IMR-90 (cell line): ENCODE measurements at places on chromosomes 12 and 14.

DNA sequence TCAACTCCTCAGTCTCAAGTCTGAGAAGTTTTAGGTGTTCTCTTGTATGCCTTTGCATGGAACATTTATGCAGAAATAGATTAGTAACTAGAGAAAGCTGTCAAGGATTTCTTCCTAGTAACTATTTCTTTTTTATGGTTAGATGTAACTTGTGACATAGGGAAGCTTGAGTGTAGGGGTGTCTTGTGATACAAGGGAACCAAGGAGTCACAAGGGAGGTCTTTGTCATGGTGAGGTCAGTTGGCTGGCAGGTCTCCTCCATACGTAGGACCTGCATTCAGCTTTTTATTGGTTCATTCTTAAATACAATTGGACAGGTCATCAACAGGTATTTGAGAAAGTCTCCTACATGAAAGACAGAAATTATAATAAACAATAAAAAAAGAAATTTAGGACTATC lies 394.0 kb upstream of the CCDC196 start:
- no peak for DNase-seq

DNA sequence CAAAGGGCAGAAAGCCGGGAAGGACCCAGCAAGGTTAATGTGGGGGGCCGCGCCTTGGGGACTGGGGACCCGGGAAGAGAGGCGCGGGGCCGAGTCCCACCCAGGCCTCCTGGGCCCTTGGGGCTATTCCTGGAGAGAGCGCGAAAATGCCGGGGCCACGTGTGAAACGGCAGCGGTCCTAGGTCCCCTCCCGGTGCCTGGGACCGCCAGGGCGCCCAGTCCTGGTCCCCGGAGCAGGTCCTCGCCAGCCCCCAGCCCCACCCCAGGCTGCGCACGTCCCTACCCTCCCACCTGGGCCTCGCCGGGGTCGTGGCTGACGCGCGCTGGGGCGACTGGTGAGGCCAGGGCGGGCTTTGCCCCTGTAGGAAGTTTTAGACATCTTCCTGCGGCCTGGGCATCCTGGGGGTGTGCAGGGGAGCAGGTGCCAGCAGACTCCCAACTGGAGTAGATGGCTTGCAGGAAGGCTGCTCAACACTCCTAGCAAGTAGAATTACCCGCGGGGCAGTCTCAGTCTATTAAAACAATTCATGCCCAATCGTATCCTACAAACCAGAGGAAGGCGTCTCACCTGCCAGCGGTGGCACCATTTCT lies 708 bp downstream of the FAR2 start:
- no peak for DNase-seq

DNA sequence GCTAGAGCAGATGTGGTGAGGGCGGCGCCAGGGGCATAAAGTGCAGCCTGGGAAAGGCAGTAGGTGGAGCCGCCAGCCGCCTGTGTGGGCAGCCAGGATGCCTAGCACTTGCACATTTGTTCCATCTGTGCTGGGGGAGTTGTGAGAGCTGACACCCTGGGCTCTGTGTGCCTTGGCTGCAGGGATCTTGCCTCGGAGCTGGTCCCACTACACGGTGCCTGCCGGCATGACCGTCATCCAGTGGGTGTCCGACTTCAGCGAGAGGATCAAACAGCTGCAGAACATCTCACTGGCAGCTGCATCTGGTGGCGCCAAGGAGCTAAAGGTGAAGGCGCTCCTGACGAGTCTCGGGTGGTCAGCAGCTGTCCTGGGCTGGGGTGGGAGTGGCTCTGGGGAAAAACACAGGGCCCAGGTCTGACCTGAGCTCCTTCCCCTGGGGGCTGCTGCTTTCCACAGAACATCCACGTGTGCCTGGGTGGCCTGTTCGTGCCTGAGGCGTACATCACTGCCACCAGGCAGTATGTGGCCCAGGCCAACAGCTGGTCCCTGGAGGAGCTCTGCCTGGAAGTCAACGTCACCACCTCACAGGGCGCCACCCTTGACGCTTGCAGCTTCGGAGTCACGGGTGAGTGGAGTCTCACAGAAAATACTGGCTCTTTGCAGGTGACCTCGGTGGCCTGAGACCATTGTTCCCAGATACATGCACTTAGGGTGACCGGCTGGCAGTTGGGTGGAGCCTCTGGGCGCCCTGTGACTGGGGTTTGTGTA lies 37.4 kb downstream of the HSP90AA1 start:
- DNase-seq, result no peak

- no peak for DNase-seq
Measured at GRCh38 chr12:27957366-27957765, 15.2 kb downstream of the PTHLH start.

DNA sequence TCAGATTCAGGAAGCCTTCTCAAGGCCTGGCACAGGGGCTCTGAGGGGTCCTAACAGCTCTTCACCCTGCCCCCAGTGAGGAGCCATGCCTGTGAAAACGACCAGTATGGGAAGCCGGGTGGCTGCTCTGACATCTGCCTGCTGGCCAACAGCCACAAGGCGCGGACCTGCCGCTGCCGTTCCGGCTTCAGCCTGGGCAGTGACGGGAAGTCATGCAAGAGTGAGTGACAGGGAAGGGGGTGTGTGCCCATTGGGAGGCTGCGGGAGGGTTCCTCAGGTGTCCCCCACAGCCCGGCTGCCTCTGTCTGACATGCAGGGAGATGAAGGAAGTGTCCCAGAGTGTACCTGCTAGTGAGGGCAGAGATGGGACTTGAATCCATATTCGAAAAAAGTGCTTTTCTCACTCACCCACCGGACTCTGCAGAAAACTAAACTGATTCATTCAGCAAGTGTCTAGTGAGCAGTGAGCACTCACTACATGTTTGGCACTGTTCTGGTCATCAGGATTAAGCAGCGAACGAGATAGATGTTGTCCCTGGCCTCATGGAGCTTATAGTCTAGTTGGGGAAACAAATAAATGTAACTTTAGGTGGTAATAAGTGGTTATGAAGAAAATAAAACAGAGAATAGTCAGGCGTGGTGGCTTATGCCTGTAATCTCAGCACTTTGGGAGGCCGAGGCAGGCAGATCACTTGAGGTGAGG lies 9.4 kb upstream of the LRP1-AS start:
- DNase-seq, result no peak

DNA sequence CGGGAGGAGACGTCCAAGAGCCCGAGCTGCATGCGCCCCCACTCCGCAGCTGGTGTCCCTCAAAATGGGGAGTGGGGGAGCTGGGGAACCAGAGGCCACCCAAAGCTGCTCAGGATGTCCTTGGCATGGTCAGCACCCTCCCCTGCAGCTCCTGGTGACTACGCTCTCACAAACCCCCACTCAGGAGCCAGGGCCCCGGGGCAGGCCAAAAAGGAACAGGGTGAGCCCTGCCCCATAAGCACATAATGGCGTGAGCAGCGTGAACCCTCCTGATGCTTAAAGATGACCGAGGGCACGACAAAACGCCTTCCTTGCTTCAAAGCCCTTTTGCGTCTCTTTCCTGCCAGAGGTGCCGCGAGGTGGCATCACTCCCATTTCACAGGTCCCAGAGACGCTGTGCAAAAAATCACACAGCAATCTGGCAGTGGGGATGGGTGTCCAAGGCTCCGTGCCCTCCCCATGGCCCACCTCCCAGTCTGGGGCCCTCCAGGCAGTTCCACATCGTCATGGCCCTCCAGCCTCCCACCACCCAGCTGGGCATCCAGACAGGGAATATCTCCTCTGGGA lies 13.5 kb downstream of the NCOR2 start:
- no peak for DNase-seq

DNA sequence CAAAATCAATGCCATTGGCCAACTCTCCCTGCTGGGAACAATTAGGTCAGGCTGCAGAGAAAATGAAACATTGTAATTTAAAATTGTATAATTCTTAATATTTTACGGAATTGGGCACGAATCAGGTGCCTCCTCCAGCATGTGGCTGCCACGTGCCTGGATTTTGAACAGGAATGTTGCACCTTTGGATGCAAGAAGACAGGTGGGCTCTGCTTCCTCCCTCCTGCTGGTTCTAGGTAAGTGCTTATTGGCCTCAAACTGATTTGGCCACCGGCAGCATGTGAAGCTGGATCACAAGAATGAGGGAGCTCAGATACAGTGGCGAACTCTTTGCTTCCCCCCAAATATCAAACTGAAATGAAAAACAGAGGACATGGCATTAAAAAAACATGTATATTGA lies 1559.9 kb upstream of the FLRT2 start:
- no peak for DNase-seq

DNA sequence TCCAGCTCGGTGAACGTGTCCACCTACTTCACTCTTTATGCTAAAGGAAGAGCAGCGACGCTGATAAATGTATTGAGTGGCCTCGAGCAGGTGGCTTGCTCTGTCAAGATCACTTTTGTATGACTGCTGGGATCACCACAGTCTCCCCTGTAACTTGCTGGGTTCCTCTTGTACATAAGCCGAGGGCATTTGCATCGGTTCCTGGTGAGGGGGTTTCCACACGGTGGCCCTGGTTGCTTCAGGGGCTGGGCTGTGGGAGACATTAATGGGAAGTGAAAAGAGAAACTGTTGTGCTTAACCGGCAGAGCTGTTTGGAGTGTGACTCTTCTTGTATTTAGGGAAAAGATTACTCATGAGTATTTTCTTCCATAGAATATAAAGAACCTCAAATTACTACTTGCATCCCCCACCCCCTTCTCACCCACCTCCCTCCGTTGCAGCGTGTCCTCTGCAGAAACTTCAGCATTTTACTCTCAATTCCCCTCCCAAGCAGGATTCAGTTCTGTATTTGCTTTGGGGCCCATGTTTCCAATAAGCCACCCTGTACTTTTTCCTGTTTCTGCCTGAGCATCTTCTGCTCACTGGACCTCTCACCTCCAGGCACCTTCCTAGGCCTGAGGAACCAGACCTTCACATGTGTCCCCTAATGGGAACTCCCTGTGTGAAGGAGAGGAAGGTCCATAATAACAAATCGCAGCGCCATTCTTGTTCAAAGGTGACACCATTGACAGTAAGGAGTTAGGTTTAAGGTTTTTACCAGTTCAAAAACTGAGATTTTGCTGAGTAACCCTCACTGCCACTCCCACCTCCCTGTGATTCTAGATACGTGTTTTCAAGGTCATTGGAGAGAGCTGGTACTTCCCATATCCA lies 187.0 kb downstream of the ETV6 start:
- no peak for DNase-seq

DNA sequence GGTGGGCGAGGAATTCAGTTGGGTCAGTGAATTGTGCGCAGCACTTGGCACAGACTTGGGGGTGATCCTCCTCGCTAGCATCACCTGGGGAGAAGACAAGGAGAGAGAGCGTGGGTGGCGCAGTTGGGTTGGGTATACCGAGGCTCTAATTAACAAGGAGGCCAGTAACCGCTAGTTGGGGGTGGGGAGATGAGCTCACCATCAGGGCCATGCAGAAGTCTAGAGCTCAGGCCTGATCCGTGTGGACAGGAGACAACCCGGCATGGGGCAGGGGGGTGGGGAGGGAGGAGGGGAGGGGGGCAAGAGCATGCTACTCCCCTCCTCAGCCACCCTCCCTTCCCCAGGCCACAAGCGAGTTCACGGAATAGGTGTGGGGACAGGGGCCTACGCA lies 580 bp downstream of the SALL2 start:
- peak; percentile 20 for DNase-seq
